ENCODE measurements at places on chromosomes 7 and 10.

DNA sequence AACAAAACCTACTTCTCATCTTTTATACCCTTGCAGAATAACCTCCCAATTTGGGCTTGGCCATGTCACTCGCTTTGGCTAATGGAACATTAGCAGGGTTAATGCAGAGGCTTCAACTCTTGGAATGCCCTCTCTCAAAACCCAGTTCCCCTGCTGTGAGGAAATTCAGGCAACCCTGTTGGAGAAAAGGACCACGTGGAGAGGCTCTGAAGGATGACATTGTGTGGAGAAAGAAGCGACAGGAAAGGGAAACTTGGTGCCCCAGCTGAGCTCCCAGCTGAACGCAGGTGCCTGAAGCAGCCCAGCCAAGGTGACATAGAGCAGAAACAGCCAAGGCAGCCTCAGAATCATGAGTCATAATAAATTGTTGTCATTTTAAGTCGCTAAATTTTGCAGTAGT, 214.2 kb upstream of the GHITM start:
- DNase-seq, result no peak

DNA sequence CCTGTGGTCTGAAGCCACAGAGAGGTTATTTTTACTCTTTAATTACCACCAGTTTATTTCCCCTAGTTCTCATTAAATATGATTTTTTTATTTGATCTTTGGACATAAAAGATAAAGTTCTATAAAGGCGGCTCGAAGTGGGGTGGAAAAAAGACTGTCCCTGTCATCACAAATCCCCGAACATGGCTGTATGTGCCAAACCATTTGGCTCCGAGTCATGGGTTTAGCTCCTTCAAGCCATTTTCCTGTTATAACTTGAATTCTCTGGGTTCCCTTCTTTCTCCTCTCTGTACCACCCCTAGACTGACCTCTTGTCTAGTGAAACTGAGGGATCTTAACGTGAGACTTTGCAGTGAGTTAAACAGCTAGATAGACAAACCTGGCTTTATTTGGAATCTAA, 181.6 kb downstream of the BMPER start:
- no peak for DNase-seq

GRCh38 chr10:126634911-126635310, 35.6 kb downstream of the C10orf90 start:
- DNase-seq, result peak; percentile 43

DNA sequence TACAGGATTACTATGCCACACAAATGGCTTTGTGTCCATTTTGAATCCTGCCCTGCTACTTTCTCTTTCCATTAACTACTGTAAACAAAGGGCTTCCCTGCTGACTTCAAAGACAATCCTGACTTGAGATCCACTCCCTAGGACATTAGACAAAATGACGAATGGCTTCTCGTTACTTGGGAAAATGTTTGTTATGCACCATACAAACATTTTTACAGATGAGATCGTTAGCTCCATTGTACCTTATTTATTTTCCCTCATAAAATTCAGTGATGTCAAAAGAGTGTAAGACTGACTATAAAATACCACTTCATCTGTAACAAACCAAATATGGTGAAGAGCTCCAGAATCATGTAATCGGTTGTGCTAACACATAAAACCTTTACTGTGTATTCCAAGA, 121.8 kb downstream of the CD36 start:
- DNase-seq, result no peak

GRCh38 chr7:140989068-140989467, 25.7 kb downstream of the MRPS33 start:
- DNase-seq, result no peak

- no peak for DNase-seq
These were observed 193.5 kb upstream of the PITRM1 start for GRCh38 chr10:3366043-3366442.

GRCh38 chr10:79007421-79008319, 61.1 kb upstream of the ZMIZ1 start:
- no peak for DNase-seq

GRCh38 chr10:100730725-100731406, 14.5 kb upstream of the PAX2 start:
- peak; percentile 65 for DNase-seq

DNA sequence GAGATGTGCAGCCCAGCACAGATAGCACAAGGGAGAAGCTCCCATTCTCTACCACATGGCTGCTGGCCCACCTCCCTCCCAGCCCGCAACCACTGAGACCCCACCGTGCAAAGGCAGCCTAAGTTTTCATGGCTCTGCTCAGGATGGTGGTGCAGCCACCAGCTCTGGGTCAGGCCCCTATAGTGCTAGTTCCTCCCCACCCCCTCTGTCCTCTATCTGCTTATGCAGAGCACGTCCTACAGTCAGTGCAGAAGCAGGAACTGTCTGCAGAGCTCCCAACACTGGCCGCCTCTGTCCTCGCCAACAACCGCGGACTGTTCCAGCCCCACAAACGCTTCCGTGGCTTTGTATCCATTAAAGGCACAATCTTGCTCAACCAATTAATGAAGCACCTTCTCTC, 278.9 kb downstream of the GRID1 start:
- no peak for DNase-seq

GRCh38 chr10:121063744-121064143, 212.6 kb downstream of the WDR11 start:
- no peak for DNase-seq

- DNase-seq, result peak; percentile 68
These were observed at the start of gene CYP26A1 for GRCh38 chr10:93073539-93074146. TSS of gene CYP26A1 (plus strand) at chr10:93073893. CDS start at chr10:93073935, 42 bp downstream.

GRCh38 chr7:100372256-100372655, 1.0 kb upstream of the PILRA start:
- no peak for DNase-seq

DNA sequence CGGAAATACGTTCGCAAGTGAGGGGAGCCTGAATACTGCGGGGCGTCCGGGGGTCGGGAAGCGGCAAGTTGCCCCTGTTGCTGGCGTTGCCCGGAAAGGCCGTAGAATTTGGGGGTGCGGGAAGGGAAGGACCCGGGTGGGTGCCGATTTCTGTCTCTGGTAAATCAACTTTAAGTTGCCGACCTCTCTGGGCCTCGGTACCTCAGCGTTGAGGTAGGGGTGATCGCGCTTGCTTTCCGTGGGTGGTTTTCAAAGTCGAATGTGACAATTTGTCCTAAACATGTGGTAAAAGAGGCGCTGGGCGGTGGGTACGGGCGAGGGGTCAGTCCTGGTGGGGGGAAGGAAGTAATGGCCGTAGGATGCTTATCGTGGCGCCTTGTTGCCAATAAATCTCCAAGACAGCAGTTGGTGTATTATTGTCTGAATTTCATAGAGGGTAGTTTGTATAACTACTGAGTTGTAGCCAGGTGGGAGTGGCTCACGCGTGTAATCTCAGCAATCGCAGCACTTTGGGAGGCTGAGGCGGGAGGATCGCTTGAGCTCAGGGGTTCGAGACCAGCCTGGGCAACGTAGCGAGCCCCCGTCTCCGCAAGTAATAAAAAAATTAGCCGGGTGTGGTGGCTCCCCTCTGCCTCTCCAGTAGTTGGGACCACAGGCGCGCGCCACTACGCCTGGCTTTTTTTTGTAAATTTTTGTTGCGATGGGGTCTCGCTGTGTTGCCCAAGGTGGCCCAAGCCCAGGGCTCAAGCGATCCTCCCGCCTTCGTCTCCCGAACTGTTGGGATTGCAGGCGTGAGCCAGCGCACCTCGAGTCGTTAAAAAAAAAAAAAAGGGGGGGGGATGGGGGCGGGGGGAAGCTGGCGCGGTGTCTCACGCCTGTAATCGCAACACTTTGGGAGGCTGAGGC, 644 bp downstream of the BUD23 start:
- DNase-seq, result no peak

DNA sequence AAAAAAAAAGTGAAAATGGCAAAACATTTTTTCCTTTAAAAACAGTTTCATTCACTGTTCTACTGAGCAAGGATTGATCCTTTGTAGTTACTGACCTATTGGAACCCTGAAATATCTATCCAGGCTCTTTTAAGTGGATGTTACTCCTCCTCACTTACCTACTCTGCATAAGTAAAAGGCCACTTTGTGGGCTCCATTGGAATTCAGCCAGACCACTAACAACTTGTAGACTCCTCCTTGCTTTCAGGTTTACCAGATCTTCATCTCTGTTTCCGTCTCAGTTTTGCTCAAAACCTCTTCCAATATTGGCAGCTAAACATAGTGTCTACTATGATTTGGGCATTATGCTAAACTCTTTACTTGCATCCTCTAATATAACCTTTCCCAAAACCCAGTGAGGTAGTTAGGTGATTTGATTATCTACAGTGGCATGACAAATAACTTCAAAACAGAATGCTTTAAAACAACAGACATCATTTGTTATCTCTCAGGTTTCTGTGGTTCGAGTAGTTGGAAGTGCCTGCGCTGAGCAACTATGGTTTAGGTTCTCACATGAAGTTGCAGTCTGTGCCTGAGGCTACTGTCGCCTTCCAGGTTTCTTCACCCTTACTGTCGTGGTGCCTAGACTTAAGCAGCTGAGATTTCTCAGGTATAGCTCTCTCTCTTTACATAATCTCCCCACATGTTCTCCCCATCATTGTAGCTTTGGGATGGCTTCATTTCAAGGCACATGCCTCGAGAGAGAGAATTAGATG, 698.2 kb downstream of the REEP3 start:
- no peak for DNase-seq

GRCh38 chr7:148633761-148634160, 43.2 kb downstream of the C7orf33 start:
- no peak for DNase-seq

- no peak for DNase-seq
These were observed 3.7 kb downstream of the METTL27 start for GRCh38 chr7:73838642-73839041.

GRCh38 chr10:132351611-132352010, 19.6 kb downstream of the LRRC27 start:
- no peak for DNase-seq

GRCh38 chr10:132360766-132361447, 28.9 kb downstream of the LRRC27 start:
- peak; percentile 42 for DNase-seq

GRCh38 chr10:71531485-71532446, 135.0 kb downstream of the CDH23 start:
- DNase-seq, result peak; percentile 85

DNA sequence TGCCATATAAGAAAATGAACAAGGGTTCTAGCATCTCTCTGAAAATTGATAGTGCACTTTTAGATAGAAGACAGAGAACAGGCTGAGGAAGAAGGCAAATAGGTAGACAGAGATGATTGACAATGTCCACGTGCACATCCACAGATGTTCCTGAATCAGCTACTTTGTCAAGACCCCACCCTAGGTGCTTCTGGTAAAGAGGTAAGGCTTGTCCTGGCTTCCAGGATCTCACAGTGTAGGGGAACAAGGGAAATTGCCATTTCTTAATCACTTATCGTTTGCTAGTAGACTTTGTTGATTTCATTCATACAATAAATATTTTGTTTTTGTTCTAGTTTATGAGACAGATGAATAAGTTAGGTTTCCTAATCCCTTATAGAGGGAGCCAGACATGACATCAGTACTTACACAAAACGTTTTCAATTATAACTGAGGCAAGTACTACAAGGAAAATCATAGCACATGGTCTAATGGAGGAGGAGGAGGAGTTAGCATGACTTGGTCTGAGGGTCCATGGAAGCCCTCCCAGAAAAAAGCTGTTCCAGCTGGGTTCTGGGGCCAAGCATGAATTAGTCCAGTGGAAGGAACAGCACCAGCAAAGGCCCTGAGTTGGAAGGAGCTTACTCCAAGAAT, 115.9 kb upstream of the ARID5B start:
- no peak for DNase-seq

DNA sequence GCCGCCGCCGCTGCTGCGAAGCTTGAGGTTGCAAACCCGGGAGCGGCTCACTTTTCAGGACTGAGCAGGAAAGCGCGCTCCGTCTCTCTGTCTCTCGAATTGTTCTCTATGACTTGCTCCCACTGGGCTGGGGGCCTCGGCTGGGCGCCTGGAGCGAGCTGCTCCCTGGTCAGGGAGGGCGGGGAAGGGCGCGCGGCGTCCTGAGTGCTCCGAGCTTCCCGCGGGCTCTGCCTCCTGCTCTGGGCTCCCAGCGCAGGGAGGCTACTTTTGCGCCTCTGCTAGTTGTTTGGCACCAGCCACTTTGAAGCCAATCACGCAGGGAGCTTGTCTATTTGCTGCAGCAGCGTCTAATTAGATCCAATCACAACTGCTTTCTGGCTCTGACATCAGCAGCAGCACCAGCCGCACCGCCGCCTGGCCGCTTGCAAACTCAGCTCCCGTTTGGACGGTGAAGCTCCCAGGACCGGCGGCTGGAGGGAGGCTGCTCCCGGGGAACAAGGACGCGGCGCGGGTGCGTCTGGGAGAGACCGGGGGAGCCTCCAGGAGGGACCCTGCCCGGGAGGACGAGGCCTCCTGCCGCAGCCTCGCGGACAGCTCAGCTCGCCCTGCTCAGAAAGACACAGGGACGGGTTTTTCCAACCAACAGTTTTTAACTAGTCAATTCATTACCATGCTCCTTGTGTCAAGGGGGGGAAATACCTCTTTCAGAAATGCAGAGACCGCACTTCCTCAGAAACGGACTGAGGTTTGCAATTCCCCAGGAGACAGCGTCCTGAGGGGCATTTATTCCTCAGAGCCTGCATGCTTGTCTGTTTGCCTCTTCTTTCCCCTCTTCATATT, at the start of gene ADARB2:
Gene ADARB2 (minus strand): TSS at position 304 of the 840 bp plus-strand sequence.
- peak; percentile 94 for DNase-seq

- peak; percentile 78 for DNase-seq
These were observed 13.1 kb downstream of the RBP3 start for GRCh38 chr10:47361293-47361692.

GRCh38 chr7:145850636-145851035, 266.0 kb upstream of the CNTNAP2 start:
- no peak for DNase-seq

GRCh38 chr10:88116971-88117626, 253.7 kb downstream of the PTEN start:
- no peak for DNase-seq

DNA sequence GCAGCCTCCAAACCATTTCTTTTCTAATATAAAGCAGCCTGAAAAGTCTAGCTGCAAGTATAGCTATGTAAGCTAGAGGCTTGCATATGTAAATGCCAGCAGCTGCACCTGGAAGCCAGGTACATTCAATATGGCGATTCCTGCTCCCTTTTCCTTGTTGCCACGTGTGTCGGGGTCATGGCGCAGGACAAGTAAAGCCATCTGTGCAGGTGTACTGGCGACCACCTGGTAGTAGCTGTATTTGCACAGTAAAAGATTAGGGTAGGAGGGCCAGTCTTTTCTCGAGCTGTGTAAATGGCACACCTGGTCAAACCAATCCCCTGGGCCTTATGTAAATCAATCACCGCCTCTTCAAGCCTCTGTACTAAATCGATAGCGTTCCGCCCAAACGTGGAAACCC, 484.5 kb downstream of the MAGI2 start:
- DNase-seq, result no peak

DNA sequence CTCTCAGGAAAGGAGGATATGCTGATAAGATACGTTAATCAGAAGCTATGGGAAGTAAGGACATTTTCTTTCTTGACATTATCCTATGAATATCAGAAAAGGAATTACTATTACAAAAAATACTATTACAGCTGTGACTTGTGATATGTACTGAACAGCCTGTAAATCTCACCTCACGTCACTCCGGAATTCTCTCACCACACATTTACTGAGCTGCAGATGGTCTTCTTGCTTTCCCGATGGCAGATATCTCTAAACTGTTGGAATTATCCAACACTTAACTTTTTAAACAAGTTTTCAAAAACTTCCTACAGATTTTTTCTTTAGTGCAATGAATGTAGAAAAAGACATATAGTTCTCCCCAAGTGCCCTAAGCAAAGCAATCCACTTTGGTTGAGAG, 313.4 kb downstream of the GPR37 start:
- no peak for DNase-seq

All from eye (tissue), 1 donor.